ENCODE measurements at places on chromosomes 1 and 21. TPM values are rescaled to one million over a fixed set of nuclear protein-coding genes. Genes with fewer than 3 reads are reported as not detected.

- DNase-seq = no peak
Measured at GRCh38 chr1:100785470-100786052, 66.0 kb downstream of the VCAM1 start.

DNA sequence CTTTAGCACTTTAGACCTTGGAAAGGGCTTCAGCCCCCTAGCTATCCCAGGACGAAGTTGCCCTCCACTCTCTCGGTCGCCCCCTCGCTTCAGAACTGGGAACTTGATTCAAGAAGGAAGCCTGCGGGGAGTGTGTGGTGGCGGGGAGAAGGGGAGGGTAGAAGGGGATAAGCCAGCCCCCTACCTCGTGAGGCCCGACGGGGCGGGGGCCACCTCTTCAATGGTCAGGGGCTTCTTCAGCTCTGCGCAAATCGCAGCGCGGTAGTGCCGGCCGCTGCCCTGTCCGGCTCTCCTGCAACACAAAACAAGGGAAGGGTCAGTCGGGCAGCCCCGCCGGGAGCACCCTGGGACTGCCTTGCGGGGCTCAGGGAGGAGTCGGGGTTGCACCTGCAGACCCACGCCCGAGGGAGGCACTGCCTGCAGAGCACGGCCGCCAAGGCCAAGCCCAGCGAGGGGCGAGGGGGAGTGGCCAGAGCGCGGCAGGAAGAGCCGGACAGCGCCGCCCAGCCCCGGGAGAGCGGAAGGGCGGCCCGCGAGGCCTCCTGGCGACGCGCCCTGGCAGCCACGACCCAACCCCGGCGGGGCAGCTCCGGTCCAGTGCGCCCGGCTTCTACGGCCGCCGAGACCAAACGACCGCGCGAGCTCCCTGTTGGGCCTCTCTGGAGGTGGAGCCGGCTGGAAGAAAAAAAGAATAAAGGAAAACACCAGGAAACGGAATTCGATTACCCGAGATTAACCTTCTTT, 56.2 kb upstream of the RASAL2 start:
- peak; percentile 37 for DNase-seq

DNA sequence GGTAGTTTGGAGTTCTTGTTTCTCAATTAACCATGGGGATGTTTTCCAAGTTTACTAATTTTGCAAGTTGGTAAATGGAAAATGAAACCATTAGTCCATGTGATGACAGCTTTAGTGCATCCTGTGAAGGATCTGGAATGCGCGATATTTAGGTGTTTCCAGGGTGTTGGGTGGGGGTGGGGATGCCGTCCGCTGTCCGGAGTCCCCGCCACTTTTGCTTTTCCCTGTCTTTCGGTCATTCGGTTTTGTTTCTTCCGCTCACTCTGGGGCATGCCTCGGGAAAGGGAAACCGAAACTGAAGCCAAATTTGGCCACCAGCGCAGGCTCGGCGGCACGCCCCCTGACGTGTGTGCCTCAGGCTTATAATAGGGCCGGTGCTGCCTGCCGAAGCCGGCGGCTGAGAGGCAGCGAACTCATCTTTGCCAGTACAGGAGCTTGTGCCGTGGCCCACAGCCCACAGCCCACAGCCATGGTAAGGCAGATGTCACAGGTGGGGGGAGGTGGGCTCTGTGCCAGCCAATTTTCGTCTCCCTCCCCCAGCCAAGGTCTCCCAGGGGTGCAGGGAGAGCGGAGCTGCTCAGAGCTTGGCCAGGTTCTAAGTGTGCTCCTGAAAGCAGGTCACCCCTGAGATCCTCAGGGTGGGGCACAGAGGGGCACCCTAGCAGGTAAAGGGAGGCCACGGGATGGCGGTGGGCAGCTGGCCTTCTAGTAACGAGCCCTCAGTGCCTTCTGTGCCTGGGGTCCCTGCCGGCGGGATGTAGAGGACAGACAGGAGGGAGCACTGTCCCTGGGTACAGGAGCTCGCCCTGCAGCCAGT, at the start of gene ISG15:
ISG15 (plus strand) TSS at position 393 of the 817 bp plus-strand sequence; CDS start at position 470, 77 bp downstream.
- peak; percentile 63 for DNase-seq

DNA sequence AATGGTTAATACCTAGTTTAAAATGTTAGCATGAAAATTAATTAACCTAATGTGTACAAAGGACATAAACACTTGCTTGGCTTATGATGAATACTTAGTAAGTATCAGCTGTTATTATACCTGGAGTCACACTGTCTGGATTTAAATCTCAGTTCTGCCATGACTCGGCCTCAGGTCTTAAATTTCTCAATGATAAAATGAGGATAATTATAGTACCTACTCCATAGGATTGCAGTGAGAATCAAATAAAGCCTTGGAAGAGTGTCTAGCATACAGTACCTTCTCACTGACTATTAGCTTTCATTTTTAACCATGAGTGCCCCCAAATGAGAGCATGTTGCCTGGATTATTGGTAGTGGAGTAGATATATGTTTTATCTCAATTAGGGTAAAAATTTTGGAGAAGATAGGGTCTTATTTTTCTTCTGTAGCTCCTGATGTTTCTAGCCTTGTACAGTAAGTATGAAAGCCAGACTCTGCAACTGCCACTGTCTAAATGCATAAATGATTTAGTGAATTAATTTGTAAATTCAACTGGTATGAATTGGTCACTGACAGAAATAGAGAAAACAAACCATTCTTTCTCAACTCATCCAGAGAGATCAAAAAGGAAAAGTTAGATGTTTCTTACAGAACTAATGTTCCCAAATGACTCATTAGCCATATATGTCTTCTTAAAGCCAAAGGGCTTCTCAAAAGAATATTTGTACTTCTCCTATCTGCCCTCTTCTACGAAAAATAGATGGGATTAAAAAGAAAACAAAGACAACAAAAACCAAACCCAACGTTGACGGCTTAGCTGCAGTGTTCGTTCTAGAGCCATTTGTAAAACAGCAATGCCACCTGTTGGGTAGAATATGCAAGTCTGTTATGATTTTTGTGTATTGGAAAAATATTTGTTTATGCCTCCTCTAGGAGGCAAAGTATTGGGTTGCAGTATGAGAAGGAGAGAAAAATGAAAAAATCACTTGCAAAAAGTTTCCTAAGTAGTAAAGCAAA, 53.8 kb upstream of the MROH9 start:
- DNase-seq = no peak

GNAI3 gene
- total RNA-seq = 9.3 TPM

UTS2 gene
- not detected for total RNA-seq

NUP133 gene
- 25.0 TPM for total RNA-seq

DNA sequence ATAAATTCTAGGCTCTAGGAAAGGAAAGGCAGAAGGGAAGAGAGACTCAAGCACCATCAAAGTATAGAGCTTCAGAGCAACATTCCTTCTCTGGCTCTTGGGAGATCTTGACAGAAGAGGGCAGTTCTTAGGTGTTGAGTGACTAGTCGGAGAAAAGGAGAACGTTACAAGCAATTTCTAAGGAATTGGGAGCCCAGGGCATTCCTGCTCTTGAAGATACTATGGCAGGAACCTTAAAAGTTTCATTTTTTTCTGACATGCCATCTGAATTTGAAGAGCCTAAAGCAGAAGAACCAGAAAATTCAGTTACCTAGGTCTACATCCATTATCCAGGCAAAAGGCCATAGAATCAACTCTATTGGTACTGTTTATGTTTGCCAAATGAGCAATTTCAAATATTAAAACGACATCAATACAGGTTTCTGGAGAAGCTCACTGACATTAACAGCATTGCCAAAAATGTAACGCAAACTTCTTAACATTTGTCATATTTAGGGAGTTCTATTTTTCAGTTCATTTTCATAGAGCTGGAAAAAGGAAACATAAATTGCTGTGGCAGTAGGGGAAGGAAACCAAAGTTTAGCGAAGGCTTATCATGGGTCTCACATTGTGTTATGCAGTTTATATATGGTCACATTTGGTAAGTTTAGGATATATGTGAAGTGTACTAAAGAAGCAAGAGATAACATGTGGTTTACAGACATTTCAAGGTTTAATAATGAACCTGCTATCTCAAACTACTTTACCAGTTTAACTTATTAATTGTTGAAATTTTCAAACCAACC, 210.1 kb upstream of the NRIP1 start:
- no peak for DNase-seq

UBE2Q1 gene
- total RNA-seq = 49.5 TPM

- no peak for DNase-seq
Measured at GRCh38 chr1:221605569-221605968, 136.3 kb downstream of the DUSP10 start.

DNA sequence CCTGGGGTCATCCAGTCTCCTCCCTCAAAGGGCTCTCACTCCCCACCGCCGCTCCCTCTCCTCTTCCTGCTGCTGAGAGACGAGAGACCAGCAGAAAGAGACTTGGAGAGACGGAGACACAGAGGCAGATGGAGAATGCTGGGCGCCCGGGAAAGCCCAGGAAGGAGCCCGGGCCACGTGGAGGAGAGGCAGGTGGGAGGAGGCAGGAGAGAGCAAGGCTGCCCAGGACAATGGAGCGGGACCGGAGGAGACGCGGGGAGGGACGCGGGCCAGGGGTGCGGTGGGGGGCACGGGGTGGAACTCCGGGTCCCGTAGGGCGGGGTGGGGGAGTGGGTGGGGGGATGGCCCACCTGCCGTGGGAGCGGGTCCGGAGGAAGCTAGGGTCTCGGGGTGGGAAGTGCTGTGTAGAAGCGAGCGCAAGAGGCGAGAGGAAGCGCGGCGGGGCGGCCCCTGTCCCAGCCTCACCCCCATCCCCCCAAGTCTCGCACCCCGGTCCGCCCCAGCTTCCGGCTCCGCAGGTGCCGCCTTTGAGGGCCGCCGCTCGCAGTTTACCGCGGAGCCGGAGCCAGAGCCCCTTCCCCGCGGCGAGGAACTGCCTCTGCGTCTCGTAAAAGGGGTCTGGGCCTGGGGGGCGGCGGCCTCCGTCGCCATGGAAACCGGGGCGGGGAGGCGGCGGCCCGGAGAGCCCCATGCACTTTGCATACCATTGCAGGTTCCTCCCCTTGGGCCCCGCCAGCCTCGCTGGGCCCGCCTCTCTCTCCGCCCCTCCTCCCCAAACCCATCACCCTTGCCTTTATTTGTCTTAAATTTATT, 11.7 kb upstream of the EPHA2 start:
- no peak for DNase-seq

DNA sequence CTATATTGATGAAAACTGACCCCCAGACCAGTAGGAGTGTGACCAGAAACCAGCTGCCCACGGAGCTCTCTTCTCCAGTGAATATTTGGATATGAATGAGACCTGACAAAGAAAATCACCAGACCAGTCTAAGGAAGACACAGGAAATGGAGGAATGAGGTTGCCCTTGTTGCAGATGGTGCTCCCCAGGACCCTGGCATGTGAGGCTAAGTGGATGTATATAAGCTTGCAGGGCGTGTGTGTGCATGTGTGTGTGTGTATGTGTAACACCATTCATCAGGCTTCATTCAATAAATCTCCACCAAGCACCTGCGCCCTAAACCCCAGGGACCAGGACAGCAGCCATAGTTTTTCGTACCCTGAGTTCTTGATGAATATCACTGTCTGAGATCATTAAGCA, 14.4 kb downstream of the PHLDA3 start:
- DNase-seq = no peak

MARK1 gene
- 12.3 TPM for total RNA-seq

GRCh38 chr1:14627608-14628489, 29.4 kb downstream of the KAZN start:
- DNase-seq = no peak

DNA sequence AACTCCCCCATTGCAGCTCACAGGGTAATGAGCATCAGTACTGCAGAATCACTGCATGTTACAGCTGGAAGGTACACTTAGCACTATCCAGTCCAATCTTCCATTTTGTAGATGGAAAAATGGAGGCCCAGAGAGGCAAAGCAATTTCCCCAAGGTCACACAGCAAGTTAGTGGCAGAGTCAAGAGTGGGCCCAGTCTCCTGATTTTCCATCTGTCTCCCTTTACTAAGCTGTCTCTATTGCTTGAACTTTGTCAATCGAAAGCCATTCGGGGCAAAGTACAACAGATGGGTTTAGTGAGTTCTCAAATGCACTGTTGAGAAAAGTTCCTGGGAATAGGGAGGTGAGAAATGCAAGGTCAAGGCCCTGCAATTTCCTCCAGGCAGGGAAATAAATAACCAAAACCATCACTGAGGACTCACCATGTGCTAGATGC, 50.4 kb upstream of the IFFO2 start:
- no peak for DNase-seq

TMEM51 gene
- 2.0 TPM for total RNA-seq

GRCh38 chr1:18716112-18716784, 85.6 kb downstream of the PAX7 start:
- no peak for DNase-seq

- peak; percentile 18 for DNase-seq
Measured at GRCh38 chr1:40665335-40666171, at the start of gene RIMS3. RIMS3 (minus strand) TSS chr1:40665682; CDS start chr1:40641925, 23,757 bp downstream.

RABGAP1L gene
- 59.8 TPM for total RNA-seq

All from thoracic aorta (tissue), 2 donors.